ENCODE measurements at places on chromosomes 2 and 18.

- H3K27me3 ChIP-seq, result no peaks in the 10 kb centered on the region
- no peaks in the 10 kb centered on the region for H3K36me3 ChIP-seq
- H3K4me3 ChIP-seq, result no peak overlapping the region
- DNase-seq, result no peak
- no peak overlapping the region for H3K27ac ChIP-seq
These were observed 12.8 kb upstream of the CCDC85A start for GRCh38 chr2:56170988-56171387.

GRCh38 chr2:126940331-126940730 is 41.6 kb downstream of the TEX51 start:
- H3K4me3 ChIP-seq, result no peak overlapping the region
- no peak for DNase-seq
- H3K4me1 ChIP-seq, result no peaks in the 10 kb centered on the region
- no peaks in the 10 kb centered on the region for H3K27me3 ChIP-seq
- H3K36me3 ChIP-seq, result no peaks in the 10 kb centered on the region

DNA sequence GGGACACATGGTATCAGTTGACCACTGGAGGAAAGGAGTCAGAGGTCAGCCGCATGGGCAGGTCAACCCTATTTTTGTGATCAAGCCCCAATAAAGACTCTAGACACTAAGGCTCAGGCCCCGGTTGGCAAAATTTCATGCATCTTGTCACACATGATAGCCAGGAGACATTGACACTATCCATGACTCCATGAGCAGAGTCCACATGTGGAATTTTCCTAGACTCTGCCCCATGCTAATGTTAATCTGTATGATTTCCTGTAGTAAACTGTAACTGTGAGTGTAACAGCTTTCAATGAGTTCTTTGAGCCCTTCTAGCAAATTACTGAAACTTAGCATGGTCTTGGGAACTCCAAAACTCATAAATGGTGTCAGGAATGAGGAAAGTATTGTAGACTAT is 192.3 kb downstream of the PDE11A start:
- H3K4me1 ChIP-seq, result no peaks in the 10 kb centered on the region
- H3K4me3 ChIP-seq, result no peak overlapping the region
- H3K27ac ChIP-seq, result no peak overlapping the region
- no peaks in the 10 kb centered on the region for H3K27me3 ChIP-seq
- no peaks in the 10 kb centered on the region for H3K36me3 ChIP-seq

DNA sequence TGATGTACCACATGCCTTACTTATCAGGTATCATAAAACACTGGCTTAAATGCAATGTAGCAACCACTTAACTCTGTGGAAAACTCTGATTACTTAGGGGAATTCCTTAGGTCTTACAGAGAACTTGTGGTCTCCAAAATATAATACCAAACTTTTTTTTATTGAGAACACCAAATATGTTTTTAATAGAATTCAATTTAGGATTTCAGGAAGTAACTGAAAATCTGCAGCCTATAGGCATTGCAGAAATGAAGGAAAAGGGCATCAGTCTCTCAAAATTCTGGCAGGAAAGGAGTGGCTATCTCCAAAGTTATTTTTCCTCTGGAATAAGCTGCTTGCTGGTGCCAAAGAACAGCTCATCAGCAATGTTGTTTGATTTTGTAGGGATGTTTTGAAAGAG is 105.3 kb upstream of the UGP2 start:
- no peak overlapping the region for H3K27ac ChIP-seq
- DNase-seq, result no peak
- no peak overlapping the region for H3K4me3 ChIP-seq
- no peaks in the 10 kb centered on the region for H3K27me3 ChIP-seq
- no peaks in the 10 kb centered on the region for H3K36me3 ChIP-seq
- no peaks in the 10 kb centered on the region for H3K4me1 ChIP-seq

- no peaks in the 10 kb centered on the region for H3K36me3 ChIP-seq
- no peaks in the 10 kb centered on the region for H3K4me1 ChIP-seq
- H3K27ac ChIP-seq, result no peak overlapping the region
- no peaks in the 10 kb centered on the region for H3K27me3 ChIP-seq
- no peak overlapping the region for H3K4me3 ChIP-seq
These were observed 804.9 kb downstream of the SUCLG1 start for GRCh38 chr2:83654091-83654611.

- H3K4me3 ChIP-seq, result no peak overlapping the region
- H3K27me3 ChIP-seq, result no peaks in the 10 kb centered on the region
- peaks cover 23% of the 10 kb centered on the region for H3K36me3 ChIP-seq
- no peak for DNase-seq
- no peak overlapping the region for H3K27ac ChIP-seq
These were observed 20.7 kb downstream of the FOSL2 start for GRCh38 chr2:28413152-28413898.

GRCh38 chr2:38039121-38039910 is 36.6 kb downstream of the CYP1B1 start:
- no peak for DNase-seq
- no peaks in the 10 kb centered on the region for H3K36me3 ChIP-seq
- no peak overlapping the region for H3K27ac ChIP-seq
- peaks cover 3% of the 10 kb centered on the region for H3K27me3 ChIP-seq

GRCh38 chr2:215027779-215028178 is 110.6 kb downstream of the ABCA12 start:
- no peak for DNase-seq
- H3K36me3 ChIP-seq, result no peaks in the 10 kb centered on the region
- H3K4me3 ChIP-seq, result no peak overlapping the region
- no peak overlapping the region for H3K27ac ChIP-seq

DNA sequence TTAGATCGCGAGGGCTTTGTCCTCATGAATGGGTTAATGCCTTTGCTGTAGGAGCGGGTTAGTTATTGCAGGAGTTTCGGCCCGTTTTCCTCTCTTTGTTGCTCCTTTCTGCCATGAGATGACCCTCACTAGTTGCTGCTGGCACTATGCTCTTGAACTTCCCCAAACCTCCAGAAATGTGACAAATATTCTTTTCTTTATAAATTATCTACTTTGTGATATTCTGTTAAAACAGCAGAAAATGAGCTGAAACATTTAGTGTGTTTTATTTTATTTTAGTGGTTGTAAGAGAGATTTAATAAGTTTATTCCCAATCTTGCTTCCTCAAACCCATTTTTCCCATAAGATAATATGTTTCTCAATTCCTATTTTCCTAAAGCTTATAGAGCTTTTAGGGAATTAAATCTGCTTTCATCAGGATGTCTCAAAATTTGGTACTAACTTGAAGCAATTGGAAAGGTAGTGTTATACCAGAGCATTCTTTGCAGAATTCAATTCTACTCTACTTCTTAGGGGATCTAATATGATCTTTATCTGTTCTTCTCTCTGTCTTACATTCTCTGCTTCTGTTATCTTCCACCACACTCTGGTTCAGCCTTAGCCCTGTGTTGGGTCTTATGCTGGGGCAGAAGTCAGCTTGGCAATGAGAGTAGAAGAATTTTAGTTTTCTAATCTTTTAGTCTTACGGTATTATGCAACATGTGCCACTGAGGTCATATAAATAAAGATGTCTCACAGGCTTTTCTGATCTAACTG is 23.1 kb downstream of the DDX1 start:
- H3K4me3 ChIP-seq, result no peak overlapping the region
- no peak for DNase-seq
- no peaks in the 10 kb centered on the region for H3K27me3 ChIP-seq
- no peak overlapping the region for H3K27ac ChIP-seq

GRCh38 chr2:151655663-151656398 is 78.4 kb downstream of the NEB start:
- no peaks in the 10 kb centered on the region for H3K4me1 ChIP-seq
- no peaks in the 10 kb centered on the region for H3K36me3 ChIP-seq
- no peak overlapping the region for H3K27ac ChIP-seq

GRCh38 chr2:42010743-42011298 is 37.0 kb upstream of the PKDCC start:
- no peaks in the 10 kb centered on the region for H3K36me3 ChIP-seq
- H3K4me3 ChIP-seq, result no peak overlapping the region
- H3K27ac ChIP-seq, result no peak overlapping the region
- no peak for DNase-seq
- no peaks in the 10 kb centered on the region for H3K4me1 ChIP-seq

GRCh38 chr2:55555977-55556376 is 36.5 kb downstream of the CFAP36 start:
- no peak for DNase-seq
- no peak overlapping the region for H3K27ac ChIP-seq
- no peaks in the 10 kb centered on the region for H3K4me1 ChIP-seq
- peaks cover 38% of the 10 kb centered on the region for H3K36me3 ChIP-seq
- H3K4me3 ChIP-seq, result no peak overlapping the region

DNA sequence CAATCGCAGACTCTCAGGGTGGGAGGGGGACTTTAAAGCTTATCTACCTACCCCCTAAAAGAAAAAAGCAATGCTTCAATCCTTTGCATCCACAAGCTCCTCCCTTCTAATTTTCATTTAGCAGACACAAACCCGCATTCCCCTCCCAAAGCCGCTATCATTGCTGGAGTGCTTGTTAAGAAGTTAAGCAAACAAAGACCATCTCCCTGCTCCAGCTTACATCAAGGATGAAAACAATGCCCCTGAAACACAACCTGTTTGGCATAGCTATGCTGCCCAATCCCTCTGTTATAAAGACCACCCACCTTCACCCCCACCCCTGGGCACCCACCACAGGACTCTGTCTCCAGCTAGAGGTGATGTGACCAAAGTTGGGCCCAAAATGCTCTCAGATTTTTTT is 33.0 kb downstream of the REEP1 start:
- H3K4me3 ChIP-seq, result no peak overlapping the region
- peaks cover 24% of the 10 kb centered on the region for H3K4me1 ChIP-seq
- H3K36me3 ChIP-seq, result no peaks in the 10 kb centered on the region

- H3K36me3 ChIP-seq, result no peaks in the 10 kb centered on the region
- no peaks in the 10 kb centered on the region for H3K4me1 ChIP-seq
- DNase-seq, result no peak
- H3K27ac ChIP-seq, result no peak overlapping the region
- H3K4me3 ChIP-seq, result no peak overlapping the region
These were observed 39.4 kb upstream of the AGPS start for GRCh38 chr2:177353187-177353478.

- no peaks in the 10 kb centered on the region for H3K4me1 ChIP-seq
- no peak overlapping the region for H3K4me3 ChIP-seq
- H3K27ac ChIP-seq, result no peak overlapping the region
- no peaks in the 10 kb centered on the region for H3K27me3 ChIP-seq
- DNase-seq, result no peak
These were observed 414.5 kb upstream of the KLHL29 start for GRCh38 chr2:22970284-22970975.

DNA sequence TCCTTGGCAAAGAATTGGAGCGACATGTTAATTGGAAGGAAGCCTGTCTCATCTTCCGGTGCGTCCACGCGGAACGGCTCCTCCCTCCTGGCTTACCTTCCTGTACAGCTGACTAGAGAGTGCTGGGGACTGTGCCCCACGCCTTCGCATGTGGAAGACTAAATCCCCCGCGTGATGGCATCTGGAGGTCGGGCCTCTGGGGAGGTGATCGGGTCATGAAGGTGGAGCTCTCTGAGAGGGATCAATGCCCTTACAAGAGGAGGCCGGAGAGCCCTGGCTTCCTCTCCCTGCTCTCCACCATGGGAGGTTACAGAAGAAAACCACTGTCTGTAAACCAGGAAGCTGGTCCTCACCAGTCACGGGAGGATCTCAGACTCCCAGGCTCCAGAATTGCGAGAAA is 104.1 kb upstream of the OTOS start:
- DNase-seq, result no peak
- H3K27ac ChIP-seq, result no peak overlapping the region
- H3K27me3 ChIP-seq, result no peaks in the 10 kb centered on the region
- peaks cover 42% of the 10 kb centered on the region for H3K4me1 ChIP-seq
- H3K36me3 ChIP-seq, result no peaks in the 10 kb centered on the region
- no peak overlapping the region for H3K4me3 ChIP-seq

- H3K4me3 ChIP-seq, result peak within 1 kb of the TSS; percentile 50
These were observed at the start of gene FSIP2 for GRCh38 chr2:185738679-185739472. FSIP2 (plus strand) TSS chr2:185738804; CDS start chr2:185738895, 91 bp downstream.

GRCh38 chr2:42754021-42754775 is 9.7 kb downstream of the OXER1 start:
- no peak overlapping the region for H3K27ac ChIP-seq
- H3K4me1 ChIP-seq, result peaks cover 33% of the 10 kb centered on the region
- no peak for DNase-seq
- H3K36me3 ChIP-seq, result peaks cover 32% of the 10 kb centered on the region

- H3K27ac ChIP-seq, result no peak overlapping the region
- H3K4me1 ChIP-seq, result peaks cover 2% of the 10 kb centered on the region
- no peak overlapping the region for H3K4me3 ChIP-seq
- H3K36me3 ChIP-seq, result no peaks in the 10 kb centered on the region
These were observed 52.4 kb downstream of the RABL2A start for GRCh38 chr2:113679457-113679856.

GRCh38 chr2:239224199-239224570 is 176.6 kb downstream of the HDAC4 start:
- H3K36me3 ChIP-seq, result peaks cover 10% of the 10 kb centered on the region
- no peak overlapping the region for H3K4me3 ChIP-seq
- DNase-seq, result no peak
- peaks cover 67% of the 10 kb centered on the region for H3K4me1 ChIP-seq

GRCh38 chr18:8717011-8717770 is 11.8 kb downstream of the MTCL1 start:
- no peaks in the 10 kb centered on the region for H3K27me3 ChIP-seq
- DNase-seq, result no peak
- H3K36me3 ChIP-seq, result peaks cover 7% of the 10 kb centered on the region
- no peak overlapping the region for H3K4me3 ChIP-seq
- peaks cover 4% of the 10 kb centered on the region for H3K4me1 ChIP-seq

DNA sequence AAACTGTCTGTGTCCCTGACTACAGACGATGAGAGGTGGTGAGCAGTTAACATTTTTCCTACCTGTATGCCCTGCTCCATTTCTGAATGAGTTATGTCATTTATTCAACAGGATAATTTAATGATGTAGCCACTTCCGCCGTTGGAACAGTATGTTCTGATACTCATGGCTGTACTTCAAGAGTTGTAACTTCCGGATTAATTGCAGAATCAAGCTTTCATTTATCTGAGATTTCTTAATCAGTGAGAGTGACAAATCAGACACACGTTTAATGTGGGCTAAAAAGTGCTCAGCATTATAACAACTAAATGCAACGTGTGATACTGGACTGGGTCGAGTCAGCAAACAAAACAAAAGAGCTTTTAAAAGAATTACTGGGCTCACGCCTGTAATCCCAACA is 107.7 kb downstream of the KCTD1 start:
- H3K4me3 ChIP-seq, result no peak overlapping the region
- no peak for DNase-seq
- peaks cover 3% of the 10 kb centered on the region for H3K27me3 ChIP-seq
- H3K27ac ChIP-seq, result no peak overlapping the region
- peaks cover 9% of the 10 kb centered on the region for H3K4me1 ChIP-seq

- peak overlapping the region; percentile 57 for H3K27ac ChIP-seq
- H3K4me1 ChIP-seq, result peaks cover 4% of the 10 kb centered on the region
- DNase-seq, result no peak
- H3K36me3 ChIP-seq, result no peaks in the 10 kb centered on the region
- H3K4me3 ChIP-seq, result no peak overlapping the region
These were observed 309.2 kb downstream of the NRXN1 start for GRCh38 chr2:50722776-50723175.
